ENCODE measurements at places on chromosomes 13 and 19.

DNA sequence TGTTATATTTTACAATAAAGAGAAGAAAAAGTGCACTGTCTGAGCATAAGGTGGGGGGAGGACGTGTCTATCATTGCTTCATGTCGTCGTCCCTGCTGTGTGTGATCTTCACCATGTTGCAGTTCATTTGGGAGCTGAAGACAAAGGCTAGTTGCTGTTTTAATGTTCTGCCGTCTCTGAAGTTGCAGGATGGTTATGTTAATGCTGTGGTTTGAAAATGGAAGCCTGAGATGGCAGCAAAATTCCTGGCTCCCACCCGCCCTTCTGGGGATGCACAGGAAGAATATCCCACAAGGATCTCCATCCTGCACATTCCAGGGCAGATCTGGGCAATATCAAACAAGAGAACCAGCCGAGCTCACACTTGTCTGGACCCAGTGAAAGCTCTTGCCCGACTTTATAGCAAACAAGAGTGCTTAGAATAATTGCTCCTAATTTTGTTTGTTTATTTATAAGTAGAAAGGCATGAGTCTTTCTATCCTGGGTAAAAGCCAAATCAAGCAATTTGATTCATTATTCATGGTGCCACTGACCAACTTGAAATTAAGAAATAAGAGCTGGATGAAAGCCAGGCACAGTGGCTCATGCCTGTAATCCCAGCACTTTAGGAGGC, 110.3 kb upstream of the ABCC4 start:
- no peak for DNase-seq

DNA sequence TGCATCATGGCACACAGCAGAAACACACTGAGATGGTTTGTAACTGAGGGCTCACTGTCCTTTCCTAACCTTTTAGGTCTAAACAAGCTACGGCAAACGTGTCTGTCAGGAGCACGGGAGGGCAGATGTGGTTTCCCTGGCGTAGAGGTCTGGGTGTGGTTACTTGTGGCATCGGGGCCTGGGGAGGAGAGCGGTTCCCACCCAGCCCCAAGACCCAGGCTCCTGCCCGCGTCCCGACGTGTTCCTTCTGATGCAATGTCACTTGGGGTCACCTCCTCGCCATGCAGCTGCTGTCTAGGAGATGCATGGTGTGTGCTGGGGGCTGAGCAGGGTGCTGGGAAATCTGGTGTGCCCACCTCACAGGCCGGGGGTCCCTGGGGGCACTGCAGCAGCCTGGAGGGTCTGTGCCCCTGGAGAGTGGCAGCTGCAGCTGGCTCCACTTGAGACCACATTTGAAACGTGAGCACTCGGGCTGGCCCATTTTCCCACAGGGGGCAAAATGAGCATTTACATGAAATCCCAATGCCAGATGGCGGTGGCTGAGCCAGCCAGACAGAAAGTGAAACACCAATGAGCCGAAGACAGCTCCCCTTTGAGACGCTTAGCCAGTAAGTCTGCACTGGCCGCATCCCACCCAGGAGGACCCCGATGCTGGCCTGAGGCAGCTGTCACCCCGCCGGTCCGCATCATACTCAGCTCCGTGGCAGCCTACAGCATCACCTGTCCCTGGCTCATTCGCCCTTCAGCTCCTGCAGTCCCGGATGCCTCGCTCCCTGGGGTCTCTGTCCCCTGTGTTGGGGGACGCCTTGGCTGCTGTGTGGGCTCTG, 22.3 kb upstream of the MYDGF start:
- no peak for DNase-seq

GRCh38 chr19:33806434-33806881, 9.8 kb downstream of the KCTD15 start:
- no peak for DNase-seq

- no peak for DNase-seq
Measured at GRCh38 chr19:33437821-33438671, 64.5 kb downstream of the CEBPG start.

GRCh38 chr19:51926426-51926783, 867 bp upstream of the ZNF613 start:
- no peak for DNase-seq
